ENCODE measurements at places on chromosomes 11 and 22. TPM values are rescaled to one million over a fixed set of nuclear protein-coding genes. Genes with fewer than 3 reads are reported as not detected.

GRCh38 chr22:46433318-46433717, 97.8 kb downstream of the TRMU start:
- DNase-seq, result no peak
- no peaks in the 10 kb centered on the region for H3K27me3 ChIP-seq
- H3K27ac ChIP-seq, result no peak overlapping the region
- H3K36me3 ChIP-seq, result no peaks in the 10 kb centered on the region

DNA sequence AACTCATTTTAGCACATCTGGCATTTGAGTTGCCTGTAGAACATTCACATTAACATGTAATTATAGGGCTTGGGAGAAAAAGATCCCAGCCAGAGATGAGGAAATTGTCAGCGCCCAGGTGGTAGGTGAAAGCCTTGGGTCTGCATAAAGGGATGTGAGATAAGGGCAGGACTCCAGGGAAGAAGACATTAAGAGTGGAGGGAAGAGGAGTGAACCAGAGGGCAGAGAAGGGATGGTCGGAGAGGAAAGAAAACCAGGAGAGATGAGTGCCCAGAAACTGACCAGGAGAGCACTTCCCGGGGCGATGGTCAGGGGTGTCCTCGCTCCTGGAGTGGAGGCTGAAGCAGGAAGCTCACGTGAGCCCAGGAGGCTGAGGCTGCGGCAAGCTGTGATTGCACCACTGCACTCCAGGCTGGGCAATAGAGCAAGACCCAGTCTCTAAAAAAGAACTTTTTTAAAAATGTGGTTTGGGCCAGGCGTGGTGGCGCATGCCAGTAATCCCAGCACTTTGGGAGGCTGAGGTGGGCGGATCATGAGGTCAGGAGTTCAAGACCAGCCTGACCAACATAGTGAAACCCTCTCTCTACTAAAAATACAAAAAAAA, 20.3 kb upstream of the DGKZ start:
- H3K4me3 ChIP-seq, result no peak overlapping the region
- H3K4me1 ChIP-seq, result peaks cover 26% of the 10 kb centered on the region
- no peaks in the 10 kb centered on the region for H3K27me3 ChIP-seq
- DNase-seq, result no peak

The INPP5J gene
- 0.81 TPM for total RNA-seq

GRCh38 chr11:28343304-28344233, 235.4 kb downstream of the METTL15 start:
- no peak overlapping the region for H3K27ac ChIP-seq
- no peaks in the 10 kb centered on the region for H3K4me1 ChIP-seq
- H3K27me3 ChIP-seq, result no peaks in the 10 kb centered on the region
- no peak for DNase-seq
- H3K36me3 ChIP-seq, result no peaks in the 10 kb centered on the region

DNA sequence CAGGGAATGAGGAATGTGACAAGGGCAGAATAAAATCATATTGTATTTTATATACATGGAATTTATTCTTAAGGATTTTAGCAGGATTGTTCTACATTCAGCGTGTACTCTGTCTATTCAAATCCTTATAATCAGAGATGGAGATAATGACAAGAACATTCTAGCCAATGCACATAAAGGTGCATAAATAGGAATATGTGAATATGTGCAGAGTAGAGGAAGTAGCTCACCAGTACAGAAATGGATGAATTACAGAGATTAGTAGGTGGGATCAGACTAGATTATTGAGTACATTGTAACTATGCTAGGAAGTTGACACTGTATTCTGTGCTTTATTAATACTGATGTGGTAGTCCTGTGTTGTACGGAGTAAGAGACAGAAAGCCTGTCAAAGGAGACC, 1308.8 kb downstream of the FAM181B start:
- H3K27me3 ChIP-seq, result no peaks in the 10 kb centered on the region
- H3K27ac ChIP-seq, result no peak overlapping the region
- H3K4me1 ChIP-seq, result no peaks in the 10 kb centered on the region
- DNase-seq, result no peak
- H3K36me3 ChIP-seq, result no peaks in the 10 kb centered on the region

GRCh38 chr11:82557274-82557673, 176.4 kb downstream of the FAM181B start:
- no peak overlapping the region for H3K27ac ChIP-seq
- H3K4me1 ChIP-seq, result no peaks in the 10 kb centered on the region
- H3K36me3 ChIP-seq, result no peaks in the 10 kb centered on the region
- no peak overlapping the region for H3K4me3 ChIP-seq

DNA sequence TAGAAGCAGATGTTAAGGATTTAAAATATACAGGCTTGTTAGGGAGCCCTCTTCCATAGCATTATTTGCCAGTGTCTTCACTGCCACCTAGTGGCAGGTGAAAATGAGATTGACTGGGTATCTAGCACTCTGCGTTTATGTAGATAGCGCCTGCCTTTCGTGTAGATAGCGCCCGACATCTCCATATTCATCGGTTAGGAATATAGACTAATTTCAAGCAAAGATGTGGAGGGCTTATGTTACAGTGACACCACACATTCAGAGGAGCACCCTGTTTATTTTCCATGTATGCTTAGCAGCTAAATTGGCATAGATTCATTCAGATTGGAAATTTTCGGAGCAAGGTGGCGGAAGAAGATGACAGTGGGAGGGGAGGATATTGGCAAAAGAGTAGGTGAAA, 72.0 kb downstream of the SLC5A12 start:
- no peaks in the 10 kb centered on the region for H3K27me3 ChIP-seq
- no peaks in the 10 kb centered on the region for H3K4me1 ChIP-seq
- no peak overlapping the region for H3K4me3 ChIP-seq

GRCh38 chr11:110752890-110753289, 40.7 kb upstream of the ARHGAP20 start:
- no peaks in the 10 kb centered on the region for H3K36me3 ChIP-seq
- no peaks in the 10 kb centered on the region for H3K4me1 ChIP-seq

The TH gene
- not detected for total RNA-seq

GRCh38 chr11:102453302-102453695, 734 bp upstream of the TMEM123 start:
- peaks cover 34% of the 10 kb centered on the region for H3K4me1 ChIP-seq
- H3K27ac ChIP-seq, result peak overlapping the region; percentile 80
- peak; percentile 44 for DNase-seq
- H3K4me3 ChIP-seq, result peak overlapping the region; percentile 50
- H3K27me3 ChIP-seq, result no peaks in the 10 kb centered on the region

The PAX6 gene
- not detected for total RNA-seq

DNA sequence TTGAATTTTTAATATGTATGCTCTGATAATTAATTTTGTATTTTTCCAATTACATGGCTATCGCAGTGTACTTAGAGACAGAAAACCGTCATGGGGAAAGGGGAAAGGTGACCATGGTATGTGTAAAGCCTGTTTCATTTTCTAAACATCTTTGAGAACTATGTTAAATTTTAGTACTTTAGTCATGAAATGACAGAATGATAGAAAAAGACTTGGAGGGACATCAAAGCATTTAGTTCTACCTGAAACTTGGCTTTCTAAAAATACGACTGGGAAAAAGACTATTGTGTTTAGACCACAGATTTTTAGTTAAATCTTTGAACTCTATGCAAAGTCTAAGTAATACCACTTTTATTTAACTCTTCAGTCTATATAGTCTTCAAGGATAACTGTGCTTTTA, 54.1 kb downstream of the MAML2 start:
- H3K4me1 ChIP-seq, result peaks cover 39% of the 10 kb centered on the region
- H3K36me3 ChIP-seq, result no peaks in the 10 kb centered on the region
- H3K4me3 ChIP-seq, result no peak overlapping the region
- no peak overlapping the region for H3K27ac ChIP-seq
- no peak for DNase-seq
- no peaks in the 10 kb centered on the region for H3K27me3 ChIP-seq

DNA sequence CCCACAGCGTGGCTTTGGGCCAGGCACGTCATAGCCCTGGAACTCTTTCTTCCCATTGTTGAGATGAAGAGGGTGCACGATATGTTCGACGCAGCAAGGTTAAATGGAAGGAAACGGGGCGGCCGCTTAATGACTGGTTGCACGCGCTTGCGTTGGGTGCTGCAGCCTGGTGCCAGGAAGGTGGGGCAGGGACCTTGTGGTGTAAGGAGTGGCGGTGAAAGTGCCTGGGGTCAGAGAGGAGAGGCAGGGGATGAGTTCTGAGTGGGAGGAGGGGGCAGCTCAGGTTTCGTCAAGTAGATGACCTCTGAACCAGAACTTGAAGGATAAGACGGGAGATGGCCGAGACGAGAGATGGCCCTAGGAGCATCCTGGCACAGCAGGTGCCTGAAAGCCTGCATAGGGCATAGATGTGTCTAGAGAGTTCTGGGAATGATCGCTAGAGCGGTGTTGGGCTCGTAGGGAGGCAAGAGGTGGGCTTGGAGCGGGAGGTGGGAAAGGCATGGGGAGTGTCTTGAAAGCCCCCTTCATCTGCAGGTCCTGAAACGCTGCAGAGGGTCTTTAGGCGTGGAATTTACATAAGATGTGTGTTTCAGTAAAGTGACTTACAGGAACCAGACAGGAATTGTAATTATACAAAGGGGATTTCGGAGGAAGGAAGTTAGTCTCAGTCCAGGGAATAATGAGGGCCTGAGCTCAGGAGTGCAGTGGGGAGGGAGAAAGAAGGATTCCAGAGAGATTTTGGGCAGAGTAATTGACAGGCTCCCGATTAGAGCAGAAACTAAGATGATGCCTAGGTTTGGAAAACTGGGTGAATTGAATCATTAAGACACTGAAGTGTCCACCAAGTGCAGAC, 43.2 kb upstream of the CLDN5 start:
- no peaks in the 10 kb centered on the region for H3K36me3 ChIP-seq
- H3K27ac ChIP-seq, result no peak overlapping the region
- no peaks in the 10 kb centered on the region for H3K4me1 ChIP-seq
- no peak for DNase-seq
- no peak overlapping the region for H3K4me3 ChIP-seq

The PLAAT3 gene
- total RNA-seq, result 2.0 TPM

DNA sequence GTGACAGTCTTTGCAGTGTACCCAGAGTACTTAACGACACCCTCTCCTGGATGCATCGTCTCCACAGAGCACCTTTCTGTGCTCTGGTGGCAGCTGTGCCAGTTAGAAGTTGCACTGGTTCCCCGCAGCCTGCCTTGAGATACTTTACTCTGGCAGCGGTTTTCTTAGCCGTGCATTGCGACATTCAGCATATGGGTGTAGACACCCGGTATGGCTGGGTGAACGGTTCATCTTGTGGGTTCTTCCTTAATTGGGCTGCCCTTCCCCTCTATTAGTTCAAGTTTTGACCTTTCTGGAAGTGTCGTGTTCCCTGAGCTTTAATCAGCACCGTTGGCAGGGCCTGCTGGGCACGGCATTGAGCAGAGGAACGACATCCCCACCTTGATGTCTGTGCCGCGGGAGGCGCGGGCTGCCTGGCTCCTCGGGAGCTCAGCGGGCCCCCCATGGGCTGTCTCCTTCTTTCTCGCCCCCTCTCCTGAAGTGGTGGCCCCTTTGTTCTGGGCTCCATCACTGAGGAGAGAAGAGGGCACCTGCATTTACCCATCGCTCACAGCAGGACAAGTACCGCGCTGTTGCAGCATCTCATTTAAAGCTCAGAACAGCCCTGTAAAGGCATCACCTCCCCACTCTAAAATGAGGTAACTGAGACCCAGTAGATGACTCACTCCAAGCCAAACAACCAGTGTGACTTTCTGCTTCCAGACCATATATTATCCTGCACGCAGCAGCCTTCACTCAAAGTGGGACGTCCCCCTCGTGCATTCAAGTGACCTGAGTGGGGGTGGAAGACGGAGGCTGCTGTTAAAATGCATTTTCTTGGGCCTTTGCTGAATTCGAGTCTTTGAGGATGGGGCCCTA, 13.3 kb downstream of the FAM83F start:
- H3K36me3 ChIP-seq, result no peaks in the 10 kb centered on the region
- H3K4me3 ChIP-seq, result no peak overlapping the region
- no peak for DNase-seq
- no peaks in the 10 kb centered on the region for H3K27me3 ChIP-seq
